ENCODE measurements at places on chromosomes 16 and 17.

- DNase-seq: no peak
Measured at GRCh38 chr17:64358261-64358788, 32.3 kb downstream of the PECAM1 start.

DNA sequence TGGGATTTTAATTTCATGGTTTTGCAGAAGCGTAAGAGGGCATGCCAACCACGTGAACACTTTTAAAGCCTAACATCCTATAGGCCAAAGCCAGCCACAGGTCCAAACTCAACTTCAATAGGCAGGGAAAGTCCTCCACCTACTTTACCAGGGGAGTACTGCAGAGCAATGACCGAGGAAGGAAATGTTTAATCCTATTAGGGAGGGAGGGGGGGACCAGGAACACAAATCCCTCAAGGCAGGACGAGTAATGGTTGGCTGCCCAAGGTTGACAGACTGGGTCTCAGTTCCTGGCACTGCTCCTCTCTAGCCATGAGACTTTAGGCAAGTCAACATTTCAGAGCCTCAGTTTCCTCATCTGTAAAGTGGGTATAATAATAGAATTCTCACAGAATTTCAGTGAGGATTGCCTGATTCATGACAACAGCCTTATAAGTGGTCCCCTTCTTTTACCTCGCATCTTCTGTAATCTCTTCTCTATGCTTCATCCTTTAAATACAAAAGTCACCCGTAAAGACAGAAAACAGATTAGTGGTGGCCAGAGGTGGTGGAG, 315.8 kb downstream of the HAPSTR1 start:
- no peak for DNase-seq

DNA sequence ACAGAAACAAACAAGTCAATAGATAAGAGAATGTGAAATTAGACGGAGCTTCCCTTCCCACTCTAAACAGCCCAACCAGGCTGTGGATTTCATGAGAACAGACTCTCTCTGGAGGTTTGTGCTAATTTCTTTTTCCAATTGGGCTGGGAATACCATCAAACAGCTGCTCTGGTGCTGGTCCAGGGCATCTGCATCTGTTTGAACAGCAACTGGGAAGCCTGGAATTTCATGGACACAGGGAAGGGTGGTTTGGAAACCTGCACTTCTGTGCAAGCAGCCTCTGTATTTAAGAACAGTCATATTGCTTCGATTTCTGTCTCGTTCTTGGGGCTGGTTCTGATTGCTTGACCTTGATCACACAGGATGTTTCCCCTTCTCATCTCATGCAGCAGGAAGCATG, 88.7 kb downstream of the FOXL1 start:
- no peak for DNase-seq

DNA sequence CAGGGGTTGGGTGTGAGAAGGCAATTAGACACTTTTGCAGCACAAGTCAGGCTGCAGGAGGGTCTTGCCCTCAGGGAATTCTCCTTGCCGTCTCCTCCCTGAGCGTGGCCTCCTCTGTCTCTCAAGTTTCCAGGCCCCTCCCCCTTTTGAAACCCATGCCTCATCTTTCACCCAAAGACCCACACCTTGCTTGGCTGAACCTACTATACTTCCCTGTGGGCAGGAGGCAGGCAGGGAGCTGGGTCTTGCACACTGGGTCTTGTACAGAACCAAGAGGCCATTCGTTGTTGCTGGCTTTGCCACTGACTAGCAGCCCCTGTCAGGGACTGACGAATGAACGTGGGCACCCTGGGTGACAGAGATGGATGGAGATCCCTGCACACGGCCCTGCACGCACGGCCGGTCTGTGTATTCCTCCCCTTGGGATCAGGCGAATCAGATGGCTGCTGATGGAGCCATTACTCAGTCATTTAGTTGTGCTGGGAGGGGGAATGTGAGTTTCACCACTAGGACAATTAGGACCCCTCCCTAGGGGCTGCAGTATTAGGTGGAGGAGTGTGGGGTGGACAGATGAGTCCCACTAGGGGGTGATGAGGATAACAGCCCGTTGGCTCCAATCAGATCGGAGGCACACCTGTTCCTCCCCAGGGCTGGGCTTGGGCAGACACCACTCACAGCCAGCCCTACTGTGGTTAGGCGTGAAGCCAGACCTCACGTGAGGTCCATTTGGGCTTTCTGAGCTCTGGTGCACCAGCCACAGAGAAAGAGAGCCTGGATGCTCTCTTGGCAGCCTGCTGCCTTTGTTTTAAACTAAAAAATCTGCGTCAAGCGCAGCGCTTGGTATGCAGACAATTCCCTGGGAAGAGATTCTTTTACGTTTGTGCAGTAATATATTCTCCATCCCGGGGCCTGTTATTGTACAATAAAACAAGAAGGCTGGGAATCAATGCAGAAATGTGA, 167.7 kb upstream of the WSCD1 start:
- no peak for DNase-seq

GRCh38 chr16:58428621-58429542, 36.6 kb downstream of the GINS3 start:
- DNase-seq: no peak

DNA sequence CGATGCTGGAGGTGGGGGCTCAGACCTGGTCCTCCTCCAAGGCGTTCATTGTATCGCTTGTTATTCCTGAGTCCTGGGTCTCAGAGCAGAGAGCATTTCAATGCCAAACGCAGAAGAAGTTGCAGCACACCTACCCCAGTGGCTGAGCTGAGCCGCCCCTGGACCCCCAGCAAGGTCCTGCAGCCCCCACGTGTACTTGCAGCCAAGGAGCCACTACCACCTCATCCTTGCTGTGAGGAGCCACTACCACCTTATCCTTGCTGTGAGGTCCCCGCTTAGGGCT, 13.5 kb downstream of the PLLP start:
- no peak for DNase-seq

DNA sequence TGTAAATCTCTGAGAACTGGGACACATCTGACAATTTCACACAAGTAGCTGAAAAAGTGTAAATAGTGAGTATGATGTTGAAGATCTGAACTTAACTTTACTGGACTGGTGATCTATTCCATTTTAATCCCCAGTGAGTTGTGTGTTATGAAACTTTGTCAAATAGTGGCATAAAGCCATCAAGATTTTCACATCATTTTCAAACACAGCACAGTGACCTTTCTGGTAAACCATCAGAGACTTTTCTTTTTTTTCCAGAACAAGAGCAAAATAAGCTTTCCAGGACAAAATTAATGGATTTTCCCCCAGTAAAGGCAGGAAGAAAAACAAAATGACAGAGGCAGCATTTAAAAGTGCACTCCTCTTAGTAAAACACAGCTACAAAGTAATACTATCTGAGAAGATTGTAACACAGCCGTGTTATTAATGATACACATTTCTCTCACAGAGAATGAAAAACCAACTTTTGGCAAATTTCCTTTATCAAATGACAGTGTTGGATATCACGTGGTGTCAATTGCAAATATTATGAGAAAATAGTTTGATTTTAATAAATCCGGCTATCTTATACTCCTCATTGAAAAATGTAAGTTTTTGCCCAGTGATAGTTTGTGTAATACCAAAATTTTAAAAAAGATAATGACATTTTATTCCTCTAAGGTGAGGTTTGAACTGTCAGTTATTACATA, 16.8 kb upstream of the COL1A1 start:
- no peak for DNase-seq

DNA sequence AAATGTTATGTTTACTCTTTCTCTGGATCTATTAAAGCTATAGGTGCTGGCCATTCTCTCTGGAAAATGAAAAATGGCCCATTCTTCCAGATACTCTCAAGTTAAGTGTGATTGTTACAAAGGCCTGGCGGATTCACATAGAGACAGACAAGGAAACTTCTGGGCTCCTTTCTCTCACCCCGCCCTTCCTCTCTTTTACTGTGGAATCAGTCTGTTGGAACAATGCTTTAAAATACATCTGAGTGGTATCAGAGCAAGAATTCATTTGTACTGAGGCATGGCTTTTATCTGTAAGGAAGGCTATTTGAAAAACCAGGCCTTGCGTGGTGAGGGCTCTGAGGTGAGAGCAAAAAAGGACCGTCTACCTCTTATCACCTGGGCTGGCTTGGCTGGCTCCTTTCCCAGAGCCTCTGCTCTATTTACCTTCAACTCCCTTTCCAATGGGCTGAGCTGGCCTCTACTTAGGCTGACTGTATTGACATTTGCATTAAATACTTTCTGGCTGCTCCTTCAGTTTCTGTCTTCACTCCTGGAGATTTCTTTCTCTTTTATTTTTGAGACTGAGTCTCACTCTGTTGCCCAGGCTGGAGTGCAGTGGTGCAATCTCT, 274.0 kb downstream of the PHKB start:
- DNase-seq: no peak

GRCh38 chr16:27303256-27304100, 10.3 kb upstream of the IL4R start:
- no peak for DNase-seq

DNA sequence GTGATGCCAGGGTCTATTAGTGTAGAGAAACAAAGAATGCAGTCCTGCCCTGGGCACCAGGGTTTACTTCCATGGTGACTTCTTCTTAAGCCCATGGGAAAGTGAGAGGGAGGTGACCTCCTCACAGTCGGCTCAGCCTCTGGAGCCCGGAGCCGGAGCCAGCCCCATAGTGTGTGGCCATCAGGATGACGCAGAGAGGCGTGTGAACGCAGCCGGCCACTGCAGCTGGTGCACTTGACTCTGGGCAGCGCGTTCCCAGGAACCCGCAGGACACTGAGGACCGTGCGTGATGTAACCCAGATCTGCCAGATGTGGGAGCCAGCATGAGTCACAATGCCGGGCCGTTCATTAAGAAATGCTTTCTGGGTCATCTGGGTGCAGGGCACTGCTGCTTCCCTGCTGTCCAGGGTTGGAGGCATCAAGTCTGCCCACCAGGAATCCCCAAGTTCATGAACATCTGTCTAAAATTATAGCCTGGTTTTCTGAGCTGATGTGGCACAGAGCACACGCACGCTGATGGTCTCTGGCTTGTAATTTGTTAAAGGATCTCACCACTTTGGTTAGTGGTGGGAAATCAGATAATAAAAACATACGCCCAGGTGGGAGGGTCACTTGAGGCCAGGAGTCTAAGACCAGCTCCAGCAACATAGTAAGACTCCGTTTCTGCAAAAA, 114.1 kb downstream of the PITPNC1 start:
- DNase-seq: no peak

- no peak for DNase-seq
Measured at GRCh38 chr17:6953689-6954088, 42.2 kb upstream of the ALOX12 start.

DNA sequence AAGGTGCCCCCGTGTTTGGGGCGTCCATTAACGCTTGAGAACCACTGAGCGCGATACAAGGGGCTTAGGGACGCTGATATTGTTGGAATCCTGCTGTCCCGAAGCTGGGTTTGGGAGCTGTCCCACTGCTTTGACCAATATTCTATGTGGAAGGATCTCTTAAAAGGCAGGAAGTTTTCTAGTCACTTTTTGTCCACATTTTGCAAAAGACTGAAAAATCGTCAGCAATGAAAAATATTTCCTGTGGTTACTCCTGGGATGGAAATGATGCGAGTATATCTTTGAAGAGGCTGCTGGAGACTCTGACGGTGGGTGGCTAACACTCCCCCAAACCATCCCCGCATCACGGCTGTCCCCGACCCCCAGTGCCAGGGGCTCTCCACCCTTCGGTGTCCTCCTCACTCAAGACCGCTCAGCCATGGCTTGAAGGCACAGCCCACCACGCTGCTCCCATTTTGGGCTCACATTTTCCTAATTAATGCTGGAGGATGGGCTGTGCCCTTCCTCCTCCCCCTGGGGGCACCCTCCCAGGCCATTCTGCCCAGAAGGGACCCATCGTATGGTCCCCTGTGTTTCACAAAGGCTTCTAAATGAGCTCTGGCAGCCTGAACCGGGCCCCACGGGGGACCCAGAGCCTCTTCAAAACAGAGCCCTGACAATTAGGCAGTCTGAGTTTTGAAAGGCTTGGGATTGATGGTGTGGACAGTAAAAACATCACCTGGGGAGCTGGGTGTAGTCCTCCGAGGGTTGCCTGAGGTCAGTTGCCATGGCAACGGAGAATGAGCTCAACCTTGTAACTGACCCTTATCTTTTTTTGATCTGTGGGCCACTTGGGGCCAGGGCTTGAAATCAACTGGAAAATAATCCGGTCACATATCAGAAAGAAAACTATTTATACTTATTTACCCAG, 158.6 kb downstream of the C16orf78 start:
- no peak for DNase-seq

DNA sequence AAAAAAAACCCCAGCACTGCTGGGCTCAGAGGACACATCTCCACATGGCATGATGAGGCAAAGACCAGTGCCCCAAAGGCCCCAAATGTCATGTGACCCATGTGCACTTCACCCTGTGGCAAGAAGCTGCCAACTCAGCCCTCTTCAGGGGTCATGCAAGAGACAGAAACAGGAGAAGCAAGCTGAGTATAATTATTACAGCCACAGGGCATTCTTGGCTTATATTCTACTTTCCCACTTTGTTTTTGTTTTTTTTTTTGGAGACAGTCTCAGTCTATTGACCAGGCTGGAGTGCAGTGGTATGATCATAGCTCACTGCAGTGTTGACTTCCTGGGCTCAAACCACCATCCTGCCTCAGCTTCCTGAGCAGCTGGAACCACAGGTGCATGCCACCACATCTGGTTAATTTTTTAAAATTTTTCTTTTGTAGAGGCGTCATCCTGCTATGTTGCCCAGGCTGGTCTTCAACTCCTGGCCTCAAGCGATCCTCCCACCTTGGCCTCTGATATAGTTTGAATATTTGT, 32.7 kb upstream of the LITAF start:
- no peak for DNase-seq

DNA sequence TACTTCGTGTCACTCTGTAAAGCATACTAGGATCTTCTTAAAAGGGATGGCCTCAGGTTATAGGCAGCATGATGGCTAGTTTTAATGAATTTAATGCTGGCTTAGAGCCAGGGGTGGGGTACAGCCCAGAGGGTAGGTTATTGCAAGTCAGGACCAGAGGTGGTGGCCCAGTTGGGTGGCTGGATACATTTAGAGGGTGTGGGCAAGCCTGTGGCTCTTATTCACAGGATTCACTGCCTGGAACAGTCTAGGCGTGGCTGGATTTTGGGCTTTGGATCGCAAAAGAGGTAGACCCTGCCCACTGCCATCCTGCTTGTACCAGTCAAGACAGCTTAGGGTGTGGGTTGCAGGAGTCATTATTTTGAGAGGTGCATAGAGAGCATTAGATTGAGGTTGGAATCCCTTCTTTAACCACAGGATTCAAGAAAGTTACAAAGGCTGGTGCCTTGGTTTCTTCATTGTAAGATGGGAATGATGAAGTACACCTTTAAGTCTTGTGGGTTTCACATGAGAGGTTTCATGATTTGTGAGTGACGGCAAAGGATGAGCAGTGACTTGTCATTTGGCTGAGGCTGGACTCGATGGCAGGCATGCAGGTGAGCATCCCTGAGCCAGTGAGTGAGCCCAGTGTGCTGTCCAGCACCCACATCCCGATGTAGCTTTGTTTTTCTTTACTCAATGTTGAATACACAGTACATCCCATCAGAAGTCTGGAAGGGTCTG, 85.2 kb downstream of the KSR1 start:
- DNase-seq: no peak

GRCh38 chr17:72004011-72004427, 116.8 kb upstream of the SOX9 start:
- no peak for DNase-seq

GRCh38 chr16:89364606-89365005, 125.8 kb downstream of the ANKRD11 start:
- no peak for DNase-seq
